ENCODE measurements at places on chromosomes 2 and 18.

- DNase-seq = peak; percentile 28
Observed at GRCh38 chr18:80154293-80154692, 45.2 kb downstream of the ADNP2 start.

DNA sequence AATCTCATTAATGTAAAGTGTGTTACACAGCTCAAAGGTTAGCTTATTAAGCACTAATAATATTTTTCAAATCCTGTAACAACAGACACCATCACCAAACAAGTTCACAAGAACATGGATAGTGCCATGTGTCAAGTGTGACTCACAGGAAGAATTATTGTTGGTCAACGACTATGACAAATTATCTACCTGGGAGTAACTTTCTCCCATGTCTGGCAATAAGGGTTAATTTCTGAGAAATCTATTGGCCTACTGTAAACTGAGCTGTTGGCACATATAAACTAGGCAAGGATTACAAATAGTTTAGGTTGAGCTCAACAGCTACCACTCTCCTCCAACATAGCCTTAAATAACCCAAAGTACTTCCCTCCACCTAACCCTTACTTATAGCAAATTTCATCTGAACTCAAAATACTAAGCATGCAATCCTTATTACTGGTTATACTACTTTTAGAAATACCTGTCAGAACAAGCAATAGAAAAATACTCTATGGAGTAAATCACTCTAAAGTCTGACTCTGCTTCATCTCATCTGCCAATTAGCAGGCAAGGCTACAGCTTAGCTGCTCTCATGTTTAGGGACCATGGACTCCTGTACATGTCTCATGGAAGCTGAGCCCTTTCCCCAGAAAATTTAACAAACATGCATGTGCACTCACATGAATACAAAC lies 223.0 kb downstream of the NBAS start:
- DNase-seq = no peak

DNA sequence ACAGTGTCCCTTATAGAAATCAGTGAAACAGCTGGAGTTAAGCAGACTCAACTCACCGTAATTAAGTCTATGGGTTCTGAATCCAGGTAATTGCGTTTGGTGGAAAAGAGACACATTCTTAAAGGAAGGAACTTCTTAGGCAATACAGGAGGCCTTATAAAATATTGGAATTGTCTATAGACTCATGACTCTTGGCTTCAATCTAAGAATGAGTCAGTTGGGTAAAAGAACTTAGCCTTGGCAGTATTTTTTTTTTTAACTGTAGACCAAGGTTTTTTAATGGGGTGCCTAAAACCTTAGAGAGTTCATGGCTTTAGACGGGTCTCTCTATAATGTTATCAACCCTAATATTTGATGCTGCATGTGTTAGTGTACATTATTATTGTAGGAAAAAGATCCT lies 47.6 kb downstream of the CCDC85A start:
- DNase-seq = no peak

DNA sequence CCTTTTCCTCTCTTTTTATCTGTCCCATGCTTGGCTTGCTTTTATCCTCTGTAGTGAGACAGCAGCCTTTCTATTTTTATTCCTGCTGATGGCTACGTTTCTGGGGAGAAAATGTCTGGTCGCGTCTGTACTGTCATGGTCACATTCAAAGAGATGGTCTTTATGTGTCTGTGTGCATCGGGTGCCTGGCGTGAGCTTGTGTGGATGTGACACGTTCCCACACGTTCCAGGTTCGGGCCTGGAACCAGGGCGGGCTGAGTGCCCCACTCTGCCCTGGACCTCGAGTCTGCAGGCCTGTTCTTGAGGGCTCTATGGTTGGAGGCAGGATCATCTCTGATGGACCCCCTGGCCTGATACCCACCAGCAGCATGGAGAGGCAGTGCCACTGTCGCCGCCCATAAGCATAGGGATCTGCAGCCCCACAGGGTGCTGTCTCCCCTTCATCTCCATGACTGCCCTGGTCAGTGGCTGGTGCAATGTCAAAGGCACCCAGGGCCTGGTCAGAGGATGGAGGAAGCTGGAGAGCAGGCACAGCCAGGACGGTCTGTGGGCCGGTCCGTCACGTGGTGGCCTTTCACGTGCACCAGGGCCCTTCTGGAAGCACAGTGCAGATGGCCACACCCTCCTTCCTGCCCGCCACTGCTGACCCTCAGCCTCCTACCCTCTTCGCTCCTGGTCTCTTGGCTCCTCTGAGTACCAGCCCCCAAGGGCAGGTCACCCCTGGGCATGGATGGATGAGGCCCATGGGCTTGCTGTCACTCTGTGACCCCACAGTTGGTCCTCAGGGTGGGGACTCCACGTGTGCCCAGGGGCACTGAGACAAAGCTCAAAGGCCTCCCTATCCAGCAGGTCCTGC lies 149.2 kb upstream of the TWIST2 start:
- DNase-seq = no peak

DNA sequence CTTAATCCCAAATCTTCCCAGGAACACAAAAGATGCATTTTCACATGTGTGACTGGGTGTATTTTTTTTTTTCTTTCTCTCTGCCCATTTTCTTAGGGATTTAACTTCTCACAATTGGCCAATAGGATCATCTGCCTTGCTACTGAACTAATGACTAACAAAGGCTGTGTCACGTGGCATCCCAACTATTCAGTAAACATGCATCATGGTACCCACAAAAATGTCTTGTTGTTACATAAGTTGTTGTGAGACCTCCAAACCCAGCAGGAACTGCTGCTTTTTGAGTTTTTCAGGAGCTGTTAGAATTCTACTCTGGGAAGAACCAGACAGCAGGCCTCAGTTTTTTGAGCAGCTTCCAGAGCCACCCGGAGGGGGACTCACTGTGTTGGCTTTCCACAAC lies 31.9 kb downstream of the GAD1 start:
- DNase-seq = no peak

- DNase-seq = peak; percentile 87
Observed at GRCh38 chr2:85611705-85612587, at the start of gene C2orf68. Gene C2orf68, minus strand, starts transcription at chr2:85612066. Its CDS starts 82 bp downstream, at chr2:85611984.

DNA sequence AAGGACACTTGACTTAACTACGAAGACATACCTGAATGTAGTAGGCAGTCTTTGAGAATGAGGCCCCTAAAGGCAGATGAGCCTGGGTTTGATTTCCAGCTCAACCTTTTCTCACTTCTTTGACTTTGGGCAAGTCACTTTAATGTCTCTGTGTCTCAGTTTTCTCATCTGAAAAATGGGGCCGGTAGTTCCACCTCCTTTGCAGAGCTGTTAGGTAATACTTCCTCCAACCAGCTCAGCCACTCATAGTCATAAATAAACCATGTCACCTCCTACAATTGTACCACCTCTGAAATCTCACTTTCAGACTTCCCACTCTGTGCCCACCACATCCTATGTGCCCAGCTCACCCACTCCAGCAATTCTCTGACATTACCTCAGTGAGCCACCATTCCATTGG lies 10.4 kb downstream of the ARHGAP25 start:
- no peak for DNase-seq

GRCh38 chr2:10426726-10427617 lies 21.2 kb downstream of the ODC1 start:
- DNase-seq = no peak

DNA sequence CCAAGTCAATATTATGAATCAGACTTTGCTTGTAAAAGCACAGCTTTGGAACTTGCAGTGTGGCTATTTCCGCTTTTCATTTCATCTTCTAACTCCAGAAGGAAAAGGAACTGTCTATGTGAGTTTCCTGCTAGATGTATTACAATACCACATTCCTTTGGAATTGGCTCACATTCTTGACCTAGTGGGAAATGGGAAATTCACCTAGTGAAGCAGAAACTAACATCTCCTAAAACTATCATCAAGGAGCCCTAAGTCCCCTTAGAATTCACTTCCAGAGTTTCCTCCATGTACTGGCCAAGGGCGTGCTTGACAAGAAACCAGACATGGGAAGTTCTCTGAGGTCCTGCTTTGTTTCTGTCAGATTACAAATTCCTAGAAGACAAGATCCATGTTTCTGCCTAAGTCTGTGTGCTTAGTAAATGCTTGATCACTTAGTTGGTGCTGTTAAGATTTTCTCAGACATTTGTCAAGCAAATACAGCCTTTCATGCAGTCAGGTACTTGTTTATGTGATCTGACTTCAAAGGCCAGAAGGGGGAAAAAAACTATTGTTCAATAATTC lies 275.7 kb upstream of the FN1 start:
- DNase-seq = no peak

DNA sequence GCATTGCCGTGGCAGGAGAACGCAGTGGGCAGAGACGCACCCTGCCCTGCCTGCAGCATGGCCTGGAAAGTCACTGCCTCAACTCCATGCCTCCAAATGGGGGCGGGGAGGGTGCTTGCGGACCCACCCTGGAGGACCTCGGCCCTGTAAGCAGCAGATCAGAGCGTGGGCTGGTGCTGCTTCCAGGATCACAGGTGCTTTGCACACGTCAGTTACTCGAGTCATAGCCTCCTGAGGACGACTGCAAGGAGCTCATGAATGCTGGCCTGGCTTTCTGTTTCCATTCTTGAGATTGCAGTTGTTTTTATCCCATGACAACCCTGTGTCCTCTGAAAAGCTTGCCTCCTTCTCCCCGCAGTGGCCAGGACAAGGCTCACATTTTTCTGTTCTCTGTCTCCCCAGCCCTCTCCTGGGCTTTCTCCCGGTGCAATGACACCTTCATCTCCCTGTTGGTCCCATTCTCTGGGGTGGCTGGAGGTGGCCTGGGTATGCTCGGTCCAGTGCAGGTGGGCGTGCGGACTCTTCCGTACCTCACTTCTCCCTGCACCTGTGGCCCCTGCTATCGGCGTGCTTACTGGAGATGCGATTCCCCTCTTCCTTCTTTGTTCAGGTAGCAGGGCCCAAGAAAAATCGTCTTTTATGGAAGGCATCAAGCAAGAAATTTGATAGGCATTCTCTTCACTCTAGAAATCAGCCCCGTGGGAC lies 208.0 kb downstream of the GBX2 start:
- no peak for DNase-seq

Measured in stimulated activated CD8-positive, alpha-beta memory T cell treated with anti-CD3 and anti-CD28 coated beads, Interleukin-2, amount 100 ng/mL, for 48 hours (primary cell).